Stimulated activated CD4-positive, alpha-beta T cell treated with anti-CD3 and anti-CD28 coated beads, TNF-alpha, amount 100 ng/mL, for 4 hours (primary cell): ENCODE measurements at places on chromosomes 5 and 9.

DNA sequence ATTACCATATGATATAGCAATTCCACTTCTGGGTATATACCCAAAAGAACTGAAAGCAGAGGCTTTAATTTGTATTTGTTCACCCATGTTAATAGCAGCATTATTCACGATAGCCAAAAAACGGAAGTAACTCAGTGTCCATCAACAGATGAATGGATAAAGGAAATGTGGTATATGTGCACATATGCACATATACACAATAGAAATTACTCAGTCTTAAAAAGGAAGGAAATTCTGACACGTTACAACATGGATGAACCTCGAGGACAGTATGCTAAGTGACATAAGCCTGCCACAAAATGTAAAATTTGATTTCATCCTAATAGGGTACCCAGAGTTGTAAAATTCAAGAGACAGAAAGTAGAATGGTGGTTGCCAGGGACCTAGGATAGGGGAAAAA is 54.9 kb downstream of the NUP155 start:
- no peak for DNase-seq

- DNase-seq = no peak
These were observed 1.9 kb downstream of the GAPT start for GRCh38 chr5:58493141-58493540.

DNA sequence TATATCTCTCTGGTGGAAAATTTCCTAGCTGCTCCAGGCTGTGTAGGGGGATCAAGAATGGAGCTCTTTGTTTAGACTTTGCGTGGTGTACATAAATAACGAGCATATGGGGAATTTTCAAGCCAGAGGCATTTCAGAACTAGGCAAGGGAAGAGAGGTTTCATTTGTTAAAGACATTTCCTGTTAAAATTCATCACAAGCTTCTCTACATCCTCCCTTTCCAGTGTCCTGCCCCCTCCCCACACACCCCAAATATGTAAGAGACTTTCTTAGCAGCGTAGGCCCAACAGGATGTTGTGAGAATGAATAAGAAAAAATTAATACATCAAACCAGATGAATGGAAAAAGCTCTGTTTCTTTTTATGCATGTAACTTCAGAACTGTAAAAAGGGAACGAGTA is 150.3 kb downstream of the GPBP1 start:
- no peak for DNase-seq

DNA sequence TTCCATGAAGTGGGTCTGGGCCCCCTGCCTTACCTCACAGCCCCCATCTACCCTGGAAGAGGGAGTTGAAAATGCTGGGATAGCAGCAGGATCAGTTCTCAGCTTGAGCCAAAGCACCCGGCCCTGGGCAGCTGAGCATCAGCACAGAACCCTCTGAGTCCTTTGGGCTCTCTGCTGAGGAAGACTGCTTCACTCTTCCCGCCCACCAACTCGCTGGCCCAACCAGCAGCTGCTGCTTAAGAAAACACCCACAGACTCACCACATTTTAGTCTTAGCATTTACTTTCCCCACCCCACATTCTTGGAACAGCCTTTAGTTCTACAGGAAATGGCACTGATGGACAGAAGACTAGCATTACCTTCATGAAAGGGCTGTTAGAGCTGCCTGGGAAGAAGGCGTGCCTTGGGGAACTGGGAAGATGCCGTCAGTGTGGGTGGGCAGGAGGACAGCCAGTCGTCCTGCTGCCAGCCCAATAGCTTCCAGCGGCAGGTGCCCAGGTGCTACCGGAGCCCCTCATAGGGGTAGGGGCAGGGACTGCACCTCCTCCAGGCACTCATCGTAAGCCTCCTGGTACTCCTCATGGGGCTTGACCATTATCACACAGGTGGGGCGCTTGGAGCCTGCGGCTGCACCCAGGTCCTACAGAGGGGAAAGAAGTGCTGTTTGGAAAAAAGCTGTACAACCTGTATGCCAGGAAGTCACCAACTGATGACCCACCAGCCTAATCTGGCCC is 4.3 kb downstream of the NHP2 start:
- no peak for DNase-seq

DNA sequence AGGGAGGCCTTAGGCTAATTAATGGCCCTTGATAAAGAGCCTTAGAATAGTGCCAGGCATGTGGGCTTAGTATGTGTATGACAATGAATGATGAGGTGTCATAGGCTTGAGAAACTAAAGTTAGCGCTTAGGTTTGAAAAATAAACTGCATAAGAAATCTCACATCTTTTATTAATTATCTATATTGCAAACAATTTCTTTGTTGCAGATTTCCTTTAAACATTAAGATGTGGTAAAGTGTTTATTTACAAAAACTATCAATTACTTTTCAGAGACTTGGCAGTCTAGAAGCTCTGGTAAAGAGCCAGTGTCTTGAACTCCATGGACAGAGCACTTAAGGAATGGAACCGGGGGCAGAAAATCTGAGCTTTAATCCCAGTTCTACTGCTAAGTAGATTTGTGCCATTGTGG is 23.1 kb downstream of the MAP1B start:
- no peak for DNase-seq

- DNase-seq = no peak
These were observed 145.0 kb upstream of the FTMT start for GRCh38 chr5:121706686-121707085.

GRCh38 chr9:72013292-72013760 is 47.1 kb downstream of the C9orf57 start:
- no peak for DNase-seq

DNA sequence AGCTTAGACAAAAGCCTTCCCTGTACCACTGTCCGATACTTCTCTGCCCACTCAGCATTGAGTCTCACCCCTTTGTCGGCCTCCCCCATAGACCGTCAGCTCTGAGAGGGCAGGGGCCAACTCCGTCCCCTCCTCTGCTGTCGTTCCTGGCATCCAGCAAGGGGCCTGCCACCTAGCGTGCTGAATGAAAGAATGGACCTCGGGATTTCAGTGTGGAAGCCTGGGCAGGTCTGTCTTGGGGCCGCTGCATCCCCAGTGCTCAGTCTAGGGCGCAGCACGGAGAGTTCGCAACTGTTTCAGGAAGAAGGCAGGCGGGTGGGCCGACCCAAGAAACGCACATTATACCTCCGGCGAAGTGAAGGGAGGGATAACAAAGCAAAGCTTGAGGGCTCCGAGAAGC is 1.5 kb upstream of the TOR1B start:
- no peak for DNase-seq

- DNase-seq = no peak
These were observed 311.2 kb downstream of the TRIM32 start for GRCh38 chr9:116998305-116998704.

GRCh38 chr9:37032713-37033112 is 1.4 kb downstream of the PAX5 start:
- DNase-seq = no peak

- DNase-seq = no peak
These were observed 42.1 kb downstream of the ZNF366 start for GRCh38 chr5:72465066-72465465.

DNA sequence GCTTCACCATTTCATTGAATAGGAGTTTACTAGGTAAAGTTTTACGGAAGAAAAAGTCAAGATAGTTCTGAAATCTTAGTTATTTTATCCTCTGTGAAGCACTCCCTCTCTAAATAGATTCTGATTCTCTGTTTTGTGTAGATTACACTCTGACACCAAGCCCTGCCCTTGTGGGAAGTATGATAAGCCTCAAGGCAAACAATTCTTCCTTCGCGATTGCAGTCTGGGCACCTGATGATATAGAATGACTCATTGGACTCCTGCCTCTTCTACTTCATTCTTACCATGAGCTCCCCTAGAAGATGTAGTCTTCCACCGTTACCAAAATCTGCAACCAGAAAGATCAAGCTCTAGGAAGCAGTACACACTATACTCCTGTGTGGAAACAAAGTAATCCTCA is 626.9 kb upstream of the PTGER4 start:
- no peak for DNase-seq

- no peak for DNase-seq
These were observed 2.0 kb downstream of the SCGB3A2 start for GRCh38 chr5:147880487-147880886.

GRCh38 chr5:14884062-14884612 is 12.6 kb upstream of the ANKH start:
- no peak for DNase-seq

GRCh38 chr9:18447131-18447530 is 26.8 kb upstream of the ADAMTSL1 start:
- no peak for DNase-seq

DNA sequence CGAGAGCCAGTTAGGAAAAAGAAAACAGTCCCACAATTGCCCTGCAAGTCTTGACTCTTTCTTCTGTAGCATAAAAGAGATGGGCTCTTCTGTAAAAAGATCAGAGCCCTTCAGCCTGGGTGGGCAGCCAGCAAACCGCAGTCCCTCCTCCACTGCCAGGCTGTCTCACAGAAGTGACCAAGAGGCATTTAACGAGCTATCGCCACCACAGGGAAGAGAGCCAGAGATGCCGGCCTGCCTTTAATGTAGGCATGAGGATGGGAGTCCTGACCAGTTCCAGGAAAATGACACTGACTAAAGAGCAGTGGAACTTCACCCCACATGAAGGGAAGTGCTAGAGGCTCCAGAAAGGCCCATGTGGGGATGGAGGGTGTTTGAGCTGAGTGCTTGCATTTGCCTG is 264.6 kb downstream of the NDUFS4 start:
- no peak for DNase-seq

- DNase-seq = no peak
These were observed 127.1 kb downstream of the RNF180 start for GRCh38 chr5:64292611-64293215.

DNA sequence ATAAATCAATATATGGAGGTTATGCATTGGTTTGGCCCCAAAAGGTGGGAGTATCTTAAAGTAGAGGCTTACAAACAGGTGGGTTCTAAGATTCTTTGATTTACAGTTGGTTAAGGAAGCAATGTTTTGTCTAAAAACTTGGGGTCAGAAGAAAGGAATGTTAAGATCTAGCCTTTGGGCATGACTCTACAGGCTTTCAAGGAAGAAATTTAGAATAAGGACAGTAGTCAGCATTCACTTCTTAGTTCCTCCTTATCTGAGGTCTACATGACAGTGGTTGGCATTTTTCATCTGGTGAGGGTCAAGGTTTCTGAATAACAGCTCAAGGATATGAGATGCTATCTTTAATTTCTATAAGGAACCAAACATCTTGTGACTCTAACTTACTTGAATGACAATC is 122.8 kb downstream of the CAMK4 start:
- DNase-seq = no peak

DNA sequence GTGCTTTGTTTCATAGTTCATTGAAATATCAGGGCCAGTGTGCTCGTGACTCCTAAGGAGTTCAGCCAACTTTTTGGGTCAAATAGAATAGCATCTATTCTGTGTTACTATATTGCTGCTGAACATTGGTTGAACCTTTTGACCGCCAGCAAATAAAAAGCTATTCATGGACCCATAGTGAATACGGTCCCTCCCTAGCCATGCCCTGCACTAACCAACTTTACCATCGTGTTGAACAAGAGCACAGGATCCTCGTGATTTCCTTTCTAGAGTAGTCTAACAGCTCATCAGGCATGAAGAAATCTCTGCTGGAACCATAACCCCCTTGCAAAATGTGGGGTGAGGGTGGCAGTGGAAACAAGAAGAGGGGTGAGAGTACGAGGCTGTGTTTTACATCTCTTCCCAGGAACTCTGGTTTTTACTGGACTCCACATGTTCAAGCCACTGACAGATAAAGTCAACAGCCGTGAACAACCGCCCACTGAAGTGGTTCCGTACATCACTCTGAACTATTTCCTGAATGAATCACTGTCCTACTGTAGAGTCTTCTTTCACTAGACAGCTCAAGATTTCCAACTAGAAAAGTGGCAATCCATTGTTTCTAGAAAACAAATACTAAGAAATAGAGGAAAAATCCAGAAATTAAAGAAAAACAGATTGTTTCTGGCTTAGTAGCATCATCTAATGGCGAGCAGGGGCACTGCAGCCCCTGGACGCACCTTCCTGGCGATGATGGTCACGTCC is 70.1 kb upstream of the SPATA31E1 start:
- DNase-seq = peak; percentile 11

DNA sequence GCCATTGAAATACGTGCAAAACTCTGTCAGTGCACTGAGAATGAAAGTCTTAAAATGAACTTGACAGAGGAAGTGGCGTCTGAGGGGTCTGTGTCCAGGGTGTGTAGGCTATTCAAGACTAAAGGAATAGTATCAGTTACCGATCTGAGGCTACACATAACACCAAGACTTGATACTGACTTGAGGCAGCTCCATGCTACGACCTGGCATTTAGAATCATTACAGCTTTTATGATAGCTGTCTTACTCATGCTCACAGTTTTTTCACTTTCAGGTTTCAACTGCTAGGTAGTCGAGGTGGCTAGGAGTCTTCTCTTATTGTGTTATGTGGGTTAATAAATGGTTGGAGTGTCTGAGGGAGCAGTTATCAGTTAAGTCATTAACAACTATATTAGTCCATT is 92.8 kb upstream of the SLCO6A1 start:
- no peak for DNase-seq

DNA sequence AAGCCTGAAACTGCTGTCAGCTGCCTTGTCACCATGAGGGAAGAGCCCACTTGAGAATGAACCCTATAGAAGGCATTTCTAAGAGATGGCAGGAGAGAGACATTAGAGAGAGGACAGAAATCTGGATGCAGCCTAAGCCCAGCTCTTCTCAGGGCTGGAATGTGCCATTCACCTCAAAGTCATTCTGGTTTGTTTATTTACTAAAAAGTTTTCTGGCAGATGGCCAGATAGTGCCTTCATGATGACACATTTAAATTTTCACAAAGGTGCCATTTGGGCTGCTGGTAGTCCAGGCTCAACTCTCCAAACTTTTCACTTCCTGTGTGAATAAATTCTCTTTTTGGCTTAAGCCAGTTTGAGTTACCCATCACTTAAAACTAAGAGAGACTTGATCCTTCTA is 144.6 kb upstream of the ZNF366 start:
- no peak for DNase-seq

DNA sequence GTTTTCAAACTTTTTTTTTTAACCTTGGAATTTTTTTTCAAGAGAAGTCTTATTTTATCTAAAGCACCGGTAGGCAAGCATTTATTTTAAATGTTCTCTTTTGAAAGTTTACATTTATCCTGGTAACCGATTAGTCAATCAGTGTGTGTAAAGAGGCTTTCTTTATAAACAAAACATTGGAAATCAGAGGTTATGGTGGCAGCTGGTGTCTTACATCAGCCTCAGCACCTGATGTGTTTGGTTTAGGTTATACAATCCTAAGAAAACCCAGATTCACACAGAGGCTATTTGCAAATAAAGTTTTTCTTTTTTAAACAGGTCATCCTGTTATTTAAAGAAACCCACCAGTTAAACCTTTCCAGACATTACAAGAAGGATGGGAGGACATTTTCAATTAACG is 173.3 kb upstream of the GDNF start:
- DNase-seq = no peak
